ENCODE measurements at places on chromosomes 4 and X.

DNA sequence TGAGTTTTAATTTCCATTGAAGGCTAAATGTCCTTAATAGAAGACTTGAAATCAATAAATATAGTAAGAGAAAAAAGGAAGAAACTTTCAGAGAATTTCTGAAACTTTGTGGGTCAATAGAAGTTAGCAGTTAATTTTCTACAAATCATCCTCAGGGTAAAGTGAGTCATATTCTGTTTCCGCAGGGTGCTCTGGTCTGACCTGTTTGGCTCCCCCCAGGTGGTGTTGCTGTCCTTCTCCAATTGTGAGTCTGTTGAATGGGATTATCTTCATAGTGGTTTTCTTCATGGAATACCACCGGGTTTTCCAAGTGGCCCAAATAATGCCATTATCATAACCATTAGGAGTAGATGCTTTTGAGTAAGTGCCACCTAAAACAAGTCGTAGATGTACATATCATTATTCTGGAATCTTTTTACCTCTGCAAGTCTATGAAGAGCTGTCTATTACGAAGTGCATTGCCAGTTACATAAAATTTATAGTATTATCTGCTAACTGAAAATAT is 7.7 kb downstream of the FGG start:
- no peak for DNase-seq

DNA sequence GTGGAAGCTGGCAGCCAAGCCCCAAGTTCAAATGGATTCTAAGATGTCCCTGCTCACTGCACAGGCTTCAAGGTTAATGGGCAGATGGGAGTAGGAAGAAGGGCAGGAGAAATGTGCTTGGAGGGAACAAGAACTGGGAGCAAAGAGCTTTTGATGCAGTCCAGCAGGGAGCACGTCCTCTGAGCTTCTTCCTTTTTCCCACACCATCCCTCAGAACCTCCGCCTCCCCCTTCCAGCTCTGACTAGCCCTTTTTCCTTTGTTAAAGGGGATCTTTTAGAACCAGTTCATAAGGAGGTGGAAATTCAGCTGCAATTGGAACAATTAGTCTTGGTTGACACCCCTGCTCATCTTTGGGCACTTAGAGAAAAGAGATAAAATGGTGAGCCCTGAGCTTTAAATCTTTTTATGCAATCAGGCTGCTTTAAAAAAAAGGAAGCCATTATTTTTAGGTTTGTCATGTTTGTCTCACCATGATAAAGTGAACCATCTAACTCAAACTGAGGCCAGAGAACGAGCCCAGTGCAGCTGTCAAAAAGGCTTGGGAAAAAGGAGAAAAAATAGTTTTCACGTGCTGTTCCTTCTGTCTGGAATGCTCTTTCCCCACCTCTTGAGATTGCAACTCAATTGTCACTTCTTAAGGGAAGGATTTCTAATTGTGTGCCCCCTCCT is 135.8 kb upstream of the IL1RAPL2 start:
- no peak for DNase-seq

DNA sequence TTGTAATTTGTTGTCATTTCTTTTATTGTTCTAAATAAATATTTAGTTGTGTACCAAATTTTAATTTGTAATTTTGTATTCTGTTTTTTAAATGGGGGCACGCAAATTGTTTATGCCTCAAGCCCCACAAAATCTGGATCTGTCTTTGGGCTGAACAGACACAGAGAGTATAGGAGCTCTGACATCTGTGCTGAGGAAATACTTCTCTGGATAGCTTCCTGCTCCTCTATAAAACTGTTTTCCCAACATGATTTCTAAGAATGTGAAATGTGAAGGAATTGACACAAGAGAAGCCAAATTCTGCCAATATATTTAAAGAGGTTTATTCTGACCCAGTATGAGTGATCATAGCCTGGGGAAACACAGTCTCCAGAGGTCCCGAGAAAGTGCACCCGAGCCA is 93.0 kb downstream of the IL13RA2 start:
- DNase-seq = peak; percentile 36

DNA sequence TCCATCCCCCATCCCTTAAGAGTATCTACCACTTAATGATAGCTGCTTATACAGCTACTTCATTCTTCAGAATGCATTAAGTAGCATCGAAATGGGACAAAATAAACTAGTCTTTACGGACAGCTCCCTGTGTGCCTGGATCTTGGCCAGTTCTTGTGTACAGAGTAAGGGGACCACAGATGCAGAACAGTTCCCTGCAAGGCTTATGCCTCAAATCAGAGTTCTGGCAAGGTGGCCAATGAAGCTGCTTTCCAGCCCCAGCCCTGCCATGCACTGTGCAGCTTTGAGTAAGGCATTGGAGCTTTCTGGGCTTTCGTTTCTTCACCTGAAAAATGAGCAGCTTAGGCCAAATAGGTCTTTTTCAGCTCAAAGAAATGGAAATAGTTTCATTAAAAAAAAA is 14.2 kb downstream of the CLNK start:
- DNase-seq = no peak

DNA sequence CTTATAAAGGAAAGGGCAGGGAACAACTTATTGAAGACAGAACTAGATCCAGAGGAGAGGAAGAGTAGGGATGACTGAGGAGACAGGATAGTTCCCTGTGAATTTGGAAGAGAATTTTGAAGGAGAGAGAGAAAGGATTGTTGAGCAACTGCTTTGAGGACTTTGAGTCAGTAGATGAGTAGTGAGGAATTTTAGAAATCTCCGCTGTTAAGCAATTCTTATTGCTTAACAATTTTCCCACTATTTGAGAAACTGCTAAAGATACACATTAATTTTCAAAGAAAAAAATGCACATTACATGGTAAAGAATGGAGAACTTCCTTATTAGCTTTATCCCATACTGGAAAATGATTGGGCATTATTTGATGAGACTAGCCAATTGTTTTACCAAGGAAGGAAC is 116.3 kb upstream of the NRK start:
- peak; percentile 67 for DNase-seq

Data from adipocyte (in vitro differentiated cells).